ENCODE measurements at places on chromosomes 6 and 20. TPM values are rescaled to one million over a fixed set of nuclear protein-coding genes. Genes with fewer than 3 reads are reported as not detected.

LIME1 gene
- total RNA-seq: 26.5 TPM

ILRUN gene
- total RNA-seq: 78.9 TPM

DDX43 gene
- total RNA-seq: 7.0 TPM

OR11A1 gene
- not detected for total RNA-seq

PRDM1 gene
- 7.9 TPM for total RNA-seq

FAM217A gene
- total RNA-seq: not detected

TRDN gene
- not detected for total RNA-seq

CLIC5 gene
- 2.6 TPM for total RNA-seq

TRIM15 gene
- not detected for total RNA-seq

DNA sequence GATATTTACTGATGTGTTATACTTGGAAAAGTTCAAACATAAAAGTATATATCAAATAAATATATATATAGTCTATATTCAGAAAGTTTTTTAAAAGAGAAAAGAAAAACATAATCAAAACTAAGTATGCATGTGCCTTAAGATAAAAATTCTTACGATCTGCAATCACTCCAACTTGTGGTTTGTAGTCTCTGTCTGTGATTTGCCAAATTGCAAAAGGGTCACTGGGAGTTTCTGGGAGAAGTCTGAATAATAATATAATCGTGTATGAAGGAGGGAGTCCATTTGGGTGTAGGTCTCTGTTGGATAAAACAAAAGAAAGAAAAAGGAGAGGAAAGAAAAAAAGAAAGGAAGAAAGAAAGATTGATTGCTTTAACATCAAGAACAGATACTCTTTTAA, 92.4 kb downstream of the COL12A1 start:
- peaks cover 65% of the 10 kb centered on the region for H3K4me1 ChIP-seq
- no peak for DNase-seq
- no peaks in the 10 kb centered on the region for H3K27me3 ChIP-seq
- H3K27ac ChIP-seq: no peak overlapping the region
- no peaks in the 10 kb centered on the region for H3K36me3 ChIP-seq

DNA sequence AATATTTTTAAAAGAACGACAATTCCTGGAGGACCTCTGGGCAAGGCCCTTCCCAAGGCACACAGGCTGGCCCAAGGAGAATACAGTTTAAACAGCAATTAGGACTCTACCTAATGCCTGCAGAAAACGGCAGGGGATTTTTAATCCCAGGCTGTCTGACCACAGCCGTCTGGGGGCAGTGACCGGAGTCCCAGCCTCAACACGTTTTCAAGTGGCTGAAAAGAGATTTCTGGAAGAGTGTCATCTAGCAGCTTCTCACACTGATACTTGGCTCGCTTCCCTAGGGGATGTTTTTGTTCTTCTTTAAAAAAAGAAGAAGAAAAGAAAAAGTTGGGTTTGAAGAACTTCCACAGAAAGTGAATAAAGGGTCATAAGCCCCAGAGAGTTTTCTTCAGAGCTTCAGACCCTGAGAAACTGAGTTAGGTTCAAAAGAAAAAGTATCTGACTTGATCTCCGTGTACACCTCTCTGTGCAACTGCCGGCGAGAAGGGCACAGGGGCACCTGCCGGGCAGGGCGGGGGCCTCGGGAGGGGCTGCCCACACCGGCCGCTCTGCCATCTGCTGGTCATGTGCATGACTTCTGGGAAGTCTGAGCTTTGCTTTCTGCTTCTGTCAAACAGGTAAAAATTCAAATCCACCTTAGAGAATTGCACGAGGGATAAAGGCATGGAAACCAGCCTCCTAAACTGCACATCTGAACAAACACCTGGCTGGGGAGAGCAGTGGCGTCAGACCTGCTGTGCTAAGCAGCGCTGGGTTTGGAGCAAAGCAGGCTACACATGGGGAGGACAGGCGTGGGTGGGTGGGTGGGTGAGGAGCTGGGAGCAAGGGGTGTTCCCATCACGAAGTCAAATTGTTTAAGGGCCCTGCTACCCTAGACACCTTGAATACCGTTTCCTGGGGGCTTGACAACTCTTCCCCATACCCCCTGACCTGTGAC, 33.0 kb downstream of the RRBP1 start:
- H3K4me1 ChIP-seq: peaks cover 77% of the 10 kb centered on the region
- no peak overlapping the region for H3K27ac ChIP-seq
- H3K4me3 ChIP-seq: no peak overlapping the region
- no peaks in the 10 kb centered on the region for H3K27me3 ChIP-seq

GRCh38 chr6:145608850-145609249, 126.5 kb downstream of the EPM2A start:
- DNase-seq: no peak
- no peaks in the 10 kb centered on the region for H3K4me1 ChIP-seq
- no peak overlapping the region for H3K27ac ChIP-seq
- no peak overlapping the region for H3K4me3 ChIP-seq
- no peaks in the 10 kb centered on the region for H3K27me3 ChIP-seq

GRCh38 chr20:42914302-42914701, 275.4 kb downstream of the PTPRT start:
- no peaks in the 10 kb centered on the region for H3K36me3 ChIP-seq
- no peak for DNase-seq
- no peak overlapping the region for H3K27ac ChIP-seq

DNA sequence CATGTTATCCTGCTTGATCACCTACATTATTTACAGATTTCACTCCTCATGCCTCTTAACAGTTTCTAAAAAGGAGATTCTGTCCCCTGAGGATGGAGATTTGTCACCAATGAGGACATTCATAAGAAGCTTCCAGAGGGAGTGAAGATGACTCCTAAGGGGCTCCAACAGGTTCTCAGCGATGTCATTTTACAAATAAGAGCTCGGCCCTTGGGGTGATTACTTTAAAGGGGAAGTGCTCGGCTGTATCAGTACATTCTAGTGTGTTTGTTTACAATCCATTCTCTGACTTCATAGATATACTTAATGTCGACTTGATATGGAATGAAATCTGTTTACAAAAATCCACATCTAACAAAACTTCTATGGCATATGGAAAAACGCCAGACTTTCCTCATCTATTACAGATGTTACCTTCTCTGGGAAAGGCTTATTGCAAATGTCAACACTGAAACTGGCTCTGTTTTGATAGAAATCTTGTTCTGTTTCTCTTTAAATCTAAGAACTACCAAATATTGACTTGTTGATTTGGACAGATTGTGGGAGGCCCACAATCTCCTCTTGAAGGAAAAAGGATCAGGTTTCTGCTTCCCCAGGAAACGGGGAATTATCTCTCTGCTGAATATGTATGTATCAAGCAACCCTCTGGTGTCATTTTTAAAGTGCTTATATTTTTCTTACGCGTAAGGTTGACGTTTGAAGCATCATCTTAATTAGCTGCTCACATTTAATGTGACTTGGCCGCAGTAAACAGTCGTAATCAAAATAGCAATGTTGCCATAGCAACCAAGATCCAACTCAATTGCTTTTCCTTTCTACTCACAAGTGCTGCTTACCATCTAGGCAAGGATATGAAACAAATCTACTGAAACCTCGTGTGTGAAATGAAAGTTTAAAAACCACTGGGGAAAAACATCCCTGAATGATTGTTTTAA, 95.7 kb downstream of the SHLD1 start:
- DNase-seq: no peak
- H3K36me3 ChIP-seq: no peaks in the 10 kb centered on the region
- H3K4me3 ChIP-seq: no peak overlapping the region
- no peak overlapping the region for H3K27ac ChIP-seq

GRCh38 chr6:153231048-153231646, 100.1 kb upstream of the RGS17 start:
- no peaks in the 10 kb centered on the region for H3K27me3 ChIP-seq
- H3K4me1 ChIP-seq: no peaks in the 10 kb centered on the region
- DNase-seq: peak; percentile 3
- no peak overlapping the region for H3K4me3 ChIP-seq
- H3K27ac ChIP-seq: no peak overlapping the region

DNA sequence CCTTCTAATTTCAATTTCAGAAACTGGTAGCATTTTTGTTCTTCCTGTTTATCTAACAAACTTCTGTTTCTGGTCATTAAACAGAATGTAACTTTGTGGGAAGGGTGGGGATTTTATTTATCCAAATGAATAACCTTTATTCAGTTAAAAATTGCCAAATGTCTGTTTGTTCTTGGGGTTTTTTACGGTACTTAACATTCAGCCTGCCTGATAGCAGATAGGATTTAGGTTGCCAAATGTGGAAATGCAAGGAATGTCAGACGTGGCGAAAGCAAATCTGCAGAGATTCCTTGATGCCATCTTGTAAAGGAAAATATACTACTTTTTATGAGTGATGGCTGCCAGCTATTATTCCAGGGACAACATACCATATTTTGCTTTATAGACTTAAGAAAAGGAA, 95.7 kb downstream of the LYRM2 start:
- H3K4me3 ChIP-seq: no peak overlapping the region
- DNase-seq: no peak
- no peaks in the 10 kb centered on the region for H3K27me3 ChIP-seq
- H3K36me3 ChIP-seq: no peaks in the 10 kb centered on the region
- H3K4me1 ChIP-seq: no peaks in the 10 kb centered on the region
- H3K27ac ChIP-seq: no peak overlapping the region

- no peaks in the 10 kb centered on the region for H3K36me3 ChIP-seq
- no peak overlapping the region for H3K27ac ChIP-seq
- no peak for DNase-seq
- no peaks in the 10 kb centered on the region for H3K4me1 ChIP-seq
- no peak overlapping the region for H3K4me3 ChIP-seq
Observed at GRCh38 chr6:4210629-4211419, 75.4 kb upstream of the ECI2 start.

GRCh38 chr6:124470803-124471202, 491.4 kb upstream of the RNF217 start:
- no peak overlapping the region for H3K4me3 ChIP-seq
- no peaks in the 10 kb centered on the region for H3K4me1 ChIP-seq
- no peak for DNase-seq
- no peaks in the 10 kb centered on the region for H3K36me3 ChIP-seq

DNA sequence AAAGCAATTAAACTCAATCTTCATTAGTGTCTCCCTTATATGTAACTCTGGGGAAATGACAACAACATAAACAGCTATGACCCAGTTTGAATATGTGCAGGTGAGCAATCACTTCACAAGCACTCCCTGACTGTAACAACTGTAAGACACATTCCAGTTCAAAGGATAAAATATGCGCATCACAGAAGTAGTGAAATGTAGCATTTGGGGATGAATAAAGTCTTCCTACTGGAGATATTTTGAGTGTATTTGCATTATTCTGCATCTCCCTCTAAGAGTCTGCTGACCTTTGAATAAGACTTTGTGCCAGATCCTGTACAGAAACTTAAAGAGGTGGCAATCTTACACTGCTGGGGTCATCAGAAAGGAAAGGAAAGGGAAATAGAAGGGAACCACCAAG, 179.5 kb upstream of the TBX18 start:
- H3K27me3 ChIP-seq: no peaks in the 10 kb centered on the region
- H3K27ac ChIP-seq: no peak overlapping the region
- no peak for DNase-seq
- H3K4me1 ChIP-seq: no peaks in the 10 kb centered on the region
- no peak overlapping the region for H3K4me3 ChIP-seq

GRCh38 chr6:151740820-151741219, 66.7 kb upstream of the ESR1 start:
- H3K4me3 ChIP-seq: no peak overlapping the region
- no peak for DNase-seq
- H3K36me3 ChIP-seq: no peaks in the 10 kb centered on the region
- no peaks in the 10 kb centered on the region for H3K27me3 ChIP-seq

DNA sequence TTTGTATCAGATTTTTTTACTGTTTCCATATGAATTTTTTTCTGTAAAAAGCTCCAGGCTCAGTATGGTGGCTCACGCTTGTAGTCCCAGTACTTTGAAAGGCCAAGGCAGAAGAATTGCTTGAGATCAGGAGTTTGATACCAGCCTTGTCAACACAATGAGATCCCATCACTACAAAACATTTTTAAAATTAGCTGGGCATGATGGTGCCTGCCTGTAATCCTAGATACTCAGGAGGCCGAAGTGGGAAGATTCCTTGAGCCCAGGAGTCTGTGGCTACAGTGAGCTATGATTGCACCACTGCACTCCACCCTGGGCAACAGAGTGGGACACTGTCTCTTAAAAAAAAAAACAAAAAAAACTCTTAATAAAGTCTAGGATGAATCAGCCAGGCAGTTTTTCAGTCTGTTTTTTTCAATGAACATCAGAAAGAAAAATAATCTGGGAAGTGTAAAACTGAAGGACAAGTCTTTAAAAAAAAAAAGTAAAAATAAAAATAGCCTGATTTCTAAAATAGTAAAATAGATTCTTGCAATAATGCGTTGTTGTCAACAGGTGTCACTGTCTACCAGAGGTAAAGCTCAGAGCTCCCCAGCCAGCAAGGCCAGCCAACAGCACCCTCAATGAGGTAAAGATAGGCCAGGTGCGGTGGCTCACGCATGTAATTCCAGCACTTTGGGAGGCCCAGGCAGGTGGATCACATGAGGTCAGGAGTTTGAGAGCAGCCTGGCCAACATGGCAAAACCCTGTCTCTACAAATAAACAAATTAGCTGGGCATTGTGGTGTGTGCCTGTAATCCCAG, 9.3 kb upstream of the ATG5 start:
- no peaks in the 10 kb centered on the region for H3K27me3 ChIP-seq
- no peak overlapping the region for H3K4me3 ChIP-seq
- H3K36me3 ChIP-seq: no peaks in the 10 kb centered on the region

DNA sequence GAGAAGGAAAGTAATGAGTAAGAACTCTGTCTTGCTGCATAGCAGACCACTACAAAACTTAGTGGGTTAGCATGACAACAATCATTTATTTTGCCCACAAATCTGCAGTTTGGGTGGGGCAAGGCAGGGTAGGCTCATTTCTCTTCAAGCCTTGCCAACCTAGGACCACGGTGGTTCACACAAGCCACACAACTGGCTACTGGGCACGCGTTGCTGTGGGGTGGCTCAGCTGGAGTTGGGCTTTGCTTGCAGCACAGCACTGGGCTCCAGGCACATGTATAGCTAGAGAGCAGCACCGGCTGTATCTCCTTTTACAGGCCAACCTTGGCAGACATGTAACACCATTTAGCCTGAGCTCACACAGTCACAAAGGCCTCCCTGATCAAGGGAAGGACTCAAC, 4.6 kb upstream of the NXT1 start:
- no peak for DNase-seq
- no peak overlapping the region for H3K27ac ChIP-seq
- H3K4me3 ChIP-seq: no peak overlapping the region
- peaks cover 8% of the 10 kb centered on the region for H3K4me1 ChIP-seq
